T-cell (primary cell): ENCODE measurements at places on chromosomes 1 and 21. TPM values are rescaled to one million over a fixed set of nuclear protein-coding genes. Genes with fewer than 3 reads are reported as not detected.

MRAP gene
- total RNA-seq = not detected

PAQR7 gene
- 3.0 TPM for total RNA-seq

FCRL5 gene
- 0.28 TPM for total RNA-seq

C8B gene
- not detected for total RNA-seq

SERTAD4 gene
- not detected for total RNA-seq

TARBP1 gene
- total RNA-seq = 45.6 TPM

KRTAP12-2 gene
- not detected for total RNA-seq

AGBL4 gene
- 0.58 TPM for total RNA-seq

WLS gene
- not detected for total RNA-seq

TTLL7 gene
- total RNA-seq = 0.38 TPM

TSSK3 gene
- 4.3 TPM for total RNA-seq

LAX1 gene
- 32.4 TPM for total RNA-seq

ADORA3 gene
- not detected for total RNA-seq

UMODL1 gene
- total RNA-seq = 0.16 TPM

VWA1 gene
- total RNA-seq = 0.15 TPM

LAMB3 gene
- 0.26 TPM for total RNA-seq

MR1 gene
- total RNA-seq = 27.7 TPM

VWA5B1 gene
- 0.14 TPM for total RNA-seq

CNIH3 gene
- total RNA-seq = 2.4 TPM

ZMYND12 gene
- total RNA-seq = 0.90 TPM

HSPA6 gene
- total RNA-seq = 0.30 TPM

KLF17 gene
- not detected for total RNA-seq

AIRE gene
- total RNA-seq = 0.47 TPM

DMRTA2 gene
- total RNA-seq = not detected

LAMTOR2 gene
- total RNA-seq = 35.7 TPM

ICOSLG gene
- 16.7 TPM for total RNA-seq

LCE5A gene
- total RNA-seq = not detected

TTLL10 gene
- total RNA-seq = not detected

EBNA1BP2 gene
- total RNA-seq = 19.1 TPM

IGSF9 gene
- total RNA-seq = 0.06 TPM

RNU5D-1 gene
- not detected for total RNA-seq

SLC9C2 gene
- not detected for total RNA-seq

TDRD5 gene
- total RNA-seq = not detected

GNG4 gene
- 0.07 TPM for total RNA-seq

FAM131C gene
- total RNA-seq = not detected

ABCA4 gene
- not detected for total RNA-seq

LRRC38 gene
- total RNA-seq = 0.13 TPM

GSTM5 gene
- total RNA-seq = 0.63 TPM

ZBTB21 gene
- 20.9 TPM for total RNA-seq

CFHR1 gene
- total RNA-seq = not detected

FCRLB gene
- 0.61 TPM for total RNA-seq

CHODL gene
- total RNA-seq = not detected
